ENCODE measurements at places on chromosomes 2 and 18.

GRCh38 chr18:48743886-48744285 lies 205.1 kb downstream of the CTIF start:
- DNase-seq: no peak

DNA sequence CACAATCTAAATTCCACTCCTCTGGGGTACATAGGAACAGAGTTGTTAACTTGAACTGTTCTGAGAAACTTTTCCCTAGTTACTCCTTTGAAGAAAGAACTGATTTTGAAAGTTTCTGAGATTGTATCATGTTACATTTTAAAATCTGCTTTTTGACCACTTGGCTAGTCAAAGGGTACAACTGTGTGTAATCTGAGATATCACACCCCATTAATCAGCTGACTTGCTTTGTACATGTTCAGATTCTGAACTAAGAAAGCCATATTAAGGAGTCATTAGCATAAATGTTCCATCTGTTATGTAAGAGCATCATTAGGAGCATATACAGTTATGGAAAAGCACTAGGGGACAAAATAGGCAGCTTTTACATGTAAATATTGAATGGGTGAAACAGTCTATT lies 3.8 kb upstream of the WDR35 start:
- DNase-seq: no peak

DNA sequence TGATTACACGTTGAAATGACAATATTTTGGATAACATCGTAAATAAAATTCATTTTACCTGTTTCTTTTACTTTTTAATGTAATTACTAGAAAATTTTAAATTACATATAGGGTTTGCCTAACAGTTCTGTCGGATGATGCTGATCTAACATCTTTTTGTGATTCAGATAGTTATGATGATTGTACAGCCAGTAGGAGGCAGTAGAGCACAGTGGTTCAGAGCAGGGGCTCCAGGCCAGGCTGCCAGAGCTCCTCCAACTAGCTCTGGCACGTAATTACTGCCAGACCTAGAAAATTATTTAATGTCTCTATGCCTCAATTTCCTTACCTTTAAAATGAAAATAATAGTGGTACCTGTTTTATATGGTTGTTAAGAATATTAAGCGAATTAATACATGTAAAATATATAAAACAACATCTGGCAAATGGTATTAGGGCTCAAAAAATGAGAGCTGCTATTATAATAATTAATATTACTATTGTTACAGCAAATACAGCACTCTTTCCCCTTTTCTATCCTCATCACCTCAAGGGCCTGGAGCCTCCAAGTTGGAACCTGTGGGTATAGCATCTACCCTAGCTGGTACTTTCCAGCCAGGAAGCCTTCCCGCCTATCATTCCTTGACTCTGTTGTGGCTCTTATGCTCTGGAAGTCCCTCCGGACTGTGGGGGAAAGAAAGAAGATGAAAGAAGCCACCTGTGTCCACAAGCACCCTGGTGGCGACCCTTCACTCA lies 47.7 kb upstream of the PLA2R1 start:
- peak; percentile 59 for DNase-seq

- peak; percentile 73 for DNase-seq
Observed at GRCh38 chr2:201128933-201129505, 13.1 kb downstream of the CFLAR start.

DNA sequence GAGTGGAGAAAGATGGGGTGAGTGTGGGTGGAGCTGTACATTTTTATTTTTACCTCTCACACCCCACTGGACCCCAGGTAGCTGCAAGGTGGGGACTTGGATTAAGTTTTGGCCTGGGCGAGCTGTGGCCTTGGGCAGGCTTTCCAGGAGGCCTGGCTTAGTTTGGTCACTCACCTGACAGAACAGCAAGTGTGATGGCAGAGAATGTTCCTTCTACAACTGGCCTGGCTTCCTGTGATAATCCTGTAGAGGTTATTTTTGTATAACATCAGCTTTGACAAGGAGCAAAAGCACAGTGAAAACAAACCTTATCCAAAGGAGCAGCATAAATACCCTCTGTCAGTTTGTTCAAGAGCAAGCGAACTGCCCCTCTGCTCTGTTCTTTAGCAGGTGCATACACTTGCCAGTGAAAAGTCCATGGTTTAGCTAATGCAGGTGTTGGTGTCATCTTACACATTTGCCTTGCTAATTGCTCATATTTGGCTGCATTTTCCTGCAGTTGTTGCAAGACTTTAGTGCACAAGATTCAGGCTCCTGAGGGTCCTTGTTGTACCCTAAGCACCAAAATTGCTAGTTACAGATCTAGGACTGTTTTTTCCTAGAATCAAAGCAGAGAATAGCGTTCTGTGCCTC lies 6.3 kb downstream of the THNSL2 start:
- DNase-seq: no peak

GRCh38 chr2:120572226-120572625 lies 163.4 kb upstream of the GLI2 start:
- DNase-seq: no peak

DNA sequence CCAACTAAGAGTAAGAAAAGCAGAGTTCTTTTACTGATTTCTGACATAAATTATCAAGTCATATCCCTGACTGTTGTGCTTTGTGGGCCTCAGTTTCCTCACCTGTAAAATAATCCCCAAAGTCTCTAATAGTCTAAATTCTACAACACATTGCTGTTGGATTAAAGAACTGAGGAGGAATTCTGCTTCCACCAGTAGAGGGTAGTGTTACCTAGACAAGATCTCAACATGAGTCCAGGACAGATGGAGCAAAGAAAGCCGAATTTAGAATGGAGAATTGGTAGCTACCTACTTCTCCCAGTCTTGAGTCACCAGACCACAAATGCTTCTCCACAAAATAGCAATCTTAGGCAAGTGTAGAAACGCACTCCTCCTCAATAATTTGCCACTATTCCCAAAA lies 462.5 kb upstream of the FSHR start:
- peak; percentile 7 for DNase-seq

DNA sequence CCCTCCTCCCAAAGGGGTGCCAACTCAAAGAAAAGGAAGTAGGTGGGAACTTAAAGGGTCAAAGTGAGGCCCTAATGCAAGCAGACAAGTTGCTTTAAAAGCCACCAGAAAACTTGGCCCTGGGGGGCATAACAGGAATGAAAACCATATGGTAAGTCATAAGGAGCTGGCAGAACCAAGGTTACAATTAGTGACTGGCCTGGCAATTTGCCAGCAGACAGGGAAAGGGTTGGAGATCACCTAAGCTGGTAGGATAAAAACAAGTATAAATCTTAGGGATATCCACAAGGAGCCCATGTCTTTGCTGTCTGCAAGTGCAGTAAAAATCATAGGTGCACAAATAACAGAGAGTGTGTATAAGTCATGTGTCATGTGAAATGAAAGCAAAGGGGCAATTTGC lies 256.7 kb upstream of the LRRTM4 start:
- no peak for DNase-seq

GRCh38 chr2:25127646-25128045 lies 40.7 kb downstream of the POMC start:
- no peak for DNase-seq
